ENCODE measurements at places on chromosomes 4 and X. TPM values are rescaled to one million over a fixed set of nuclear protein-coding genes. Genes with fewer than 3 reads are reported as not detected.

- no peak for DNase-seq
Observed at GRCh38 chrX:115339441-115340025, 50.0 kb downstream of the LUZP4 start.

DNA sequence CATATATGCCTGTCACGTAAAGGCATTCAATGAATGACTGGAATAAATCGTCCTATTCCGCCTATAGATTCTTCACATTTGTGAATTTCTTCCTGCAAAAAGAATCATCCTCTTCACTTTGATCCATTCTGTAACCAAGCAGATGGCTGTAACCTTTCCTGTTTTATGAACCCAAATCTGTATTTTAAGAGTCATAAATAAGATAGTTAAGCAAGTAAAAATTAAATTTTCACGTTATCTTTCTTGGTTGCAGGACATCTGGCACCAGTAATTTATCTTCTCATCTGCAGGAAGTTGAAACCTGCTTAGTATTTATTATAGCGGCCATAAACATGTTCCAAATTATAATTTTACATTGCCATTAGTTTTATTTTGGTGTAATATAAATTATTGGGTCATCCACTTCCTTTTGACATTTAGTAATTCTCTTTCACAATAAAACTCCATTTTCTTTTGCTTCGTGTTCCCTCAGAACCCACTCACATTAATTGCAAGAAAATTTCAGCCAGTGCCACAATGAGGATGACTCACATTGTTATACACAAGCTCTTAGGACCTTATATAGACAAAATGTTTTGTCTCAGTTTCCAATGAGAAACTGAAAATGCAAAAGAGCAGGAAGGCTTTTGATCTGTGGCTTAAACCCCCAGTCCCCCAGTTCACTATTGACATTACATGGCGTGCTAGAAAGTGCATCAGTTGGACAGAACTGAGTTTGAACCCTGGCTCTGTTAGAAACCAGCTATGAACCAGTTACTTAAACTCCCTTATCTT is 51.1 kb downstream of the TMEM156 start:
- DNase-seq: no peak

DNA sequence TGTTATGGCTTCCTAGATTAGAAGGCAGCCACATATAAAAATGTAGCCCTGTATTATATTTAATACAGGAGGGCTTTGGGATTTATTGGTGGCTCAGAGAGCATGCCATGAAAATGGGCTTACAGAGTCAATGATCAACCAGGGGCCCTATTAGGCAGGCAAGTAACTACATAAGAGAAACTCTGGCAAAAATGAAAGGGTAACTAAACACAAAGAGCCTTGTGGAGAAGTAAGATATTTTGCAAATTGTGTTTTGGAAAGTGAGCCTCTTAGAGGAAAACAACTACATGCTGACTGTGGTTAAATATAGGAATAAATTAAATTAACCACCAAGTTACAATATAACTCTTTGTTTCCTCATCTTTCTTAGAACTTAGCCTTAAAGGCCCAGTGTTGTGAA is 5.5 kb downstream of the SAT1 start:
- no peak for DNase-seq

DNA sequence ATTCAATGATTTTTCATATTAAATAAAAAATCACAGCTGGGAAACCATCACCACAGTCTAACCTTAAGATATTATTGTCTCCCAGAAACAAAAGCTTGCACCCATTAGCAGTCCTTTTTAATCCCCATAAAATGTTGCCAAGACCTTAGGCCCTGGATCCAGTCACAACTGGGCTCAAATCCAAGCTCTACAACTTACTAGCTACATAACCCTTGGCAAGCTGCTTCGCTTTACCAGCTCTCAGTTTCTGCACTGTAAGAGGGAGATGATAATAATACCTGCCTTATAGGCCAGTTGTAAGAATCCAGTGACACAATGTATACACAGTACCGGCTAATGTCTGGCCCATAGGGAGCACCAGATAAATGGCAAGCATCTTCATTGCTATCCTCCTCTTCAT is 400.9 kb upstream of the FGF13 start:
- no peak for DNase-seq

GRCh38 chr4:3401436-3402171 is 40.2 kb upstream of the HGFAC start:
- DNase-seq: no peak

DNA sequence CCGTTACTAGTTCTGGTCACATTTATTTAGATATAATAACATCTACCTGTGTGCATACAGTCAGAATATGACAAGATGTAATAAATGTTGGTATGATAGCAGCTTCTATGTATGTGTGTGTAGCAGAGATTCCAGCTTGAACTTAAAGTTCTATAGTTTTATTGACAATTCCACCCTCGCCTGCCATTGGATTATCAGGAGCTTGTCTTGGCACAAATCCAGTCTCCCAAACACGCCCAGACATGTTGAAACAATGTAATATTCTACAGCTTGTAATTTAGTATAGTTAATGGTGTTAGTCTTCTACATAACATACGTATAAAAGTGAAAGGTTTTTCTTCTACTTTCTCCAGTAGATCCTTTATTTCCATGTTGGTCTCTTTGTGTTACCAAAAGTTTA is 44.4 kb downstream of the BBS12 start:
- no peak for DNase-seq

DNA sequence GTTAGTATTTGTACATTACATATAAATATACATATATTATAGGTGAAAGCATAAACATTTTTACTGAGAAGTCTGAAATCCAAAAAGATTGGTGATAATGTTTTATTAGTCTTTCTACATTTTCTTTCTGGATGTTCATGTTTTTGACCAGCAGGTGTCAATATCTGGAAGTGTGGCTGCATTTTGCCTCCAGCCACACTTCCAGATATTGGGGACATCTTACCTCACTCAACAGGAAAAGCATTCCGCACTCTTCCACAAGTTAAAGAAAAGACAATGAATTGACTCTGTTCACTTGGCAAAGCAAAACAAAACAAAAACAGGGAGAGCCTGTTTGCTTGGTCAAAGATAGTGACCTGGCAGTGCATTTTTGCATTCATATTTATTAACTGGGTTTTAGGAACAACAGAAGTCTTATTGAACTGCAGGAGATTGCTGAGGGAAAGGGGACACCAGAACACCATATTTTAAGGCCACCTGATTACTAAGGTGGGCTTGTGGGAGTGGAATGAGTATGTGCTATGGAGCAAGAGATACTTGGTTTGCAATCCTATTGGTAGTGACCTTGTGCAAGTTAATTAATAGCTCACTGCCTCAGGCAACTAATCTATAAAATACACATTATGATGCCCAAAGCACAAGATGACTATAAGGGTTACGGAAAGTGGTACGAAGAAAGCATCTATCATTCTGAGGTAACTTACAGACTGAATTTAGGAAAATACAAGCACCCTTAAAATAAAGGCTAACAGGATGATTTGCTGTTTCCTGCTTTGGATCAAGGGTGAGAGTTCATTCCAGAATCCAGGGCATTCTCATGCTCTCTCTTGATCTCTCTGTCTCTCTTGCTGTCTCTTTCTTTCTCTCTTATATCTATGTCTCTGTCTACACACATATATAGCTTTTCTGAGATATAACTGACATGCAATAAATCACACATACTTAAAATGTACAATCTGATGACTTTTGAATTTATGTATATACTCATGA is 389.9 kb upstream of the EMCN start:
- DNase-seq: no peak

GRCh38 chr4:107640878-107641277 is 79.2 kb downstream of the PAPSS1 start:
- no peak for DNase-seq

DNA sequence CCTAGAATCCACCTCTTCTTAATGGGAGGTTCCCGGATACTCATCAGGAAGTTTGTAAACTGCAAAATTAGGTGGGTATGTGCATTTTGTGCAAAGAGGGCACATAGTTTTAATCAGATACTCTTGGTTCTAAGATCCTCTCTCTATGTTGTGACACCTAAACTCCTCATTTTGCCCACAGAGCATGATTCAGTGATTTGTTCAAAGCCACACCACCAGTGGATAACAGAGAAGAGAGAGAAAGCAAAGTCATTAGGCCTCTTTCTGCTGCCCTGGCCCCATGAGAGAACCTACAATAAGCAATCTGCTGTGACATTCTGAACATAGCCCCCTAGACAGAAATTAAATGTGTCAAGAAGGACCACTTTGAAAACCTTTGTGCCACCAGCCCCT is 72.3 kb upstream of the STIM2 start:
- no peak for DNase-seq

DNA sequence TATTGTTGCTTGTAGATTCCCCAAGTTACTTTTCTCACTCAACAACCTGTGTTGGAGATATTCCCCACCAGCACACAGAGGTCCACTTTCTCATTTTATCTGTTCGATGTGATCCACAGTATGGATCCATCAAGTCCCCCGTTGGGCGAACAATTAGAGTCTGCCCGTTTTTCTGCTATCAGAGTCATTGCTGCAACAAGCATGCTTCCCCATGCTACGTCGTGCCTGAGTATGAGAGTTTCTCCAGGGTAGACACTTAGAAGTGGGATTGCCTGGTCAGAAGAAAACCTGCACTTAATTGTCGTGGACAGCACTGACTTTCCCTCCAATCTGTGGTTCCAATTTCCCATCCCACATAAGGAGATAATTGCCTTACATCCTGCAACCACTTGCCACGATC is 62.7 kb upstream of the SHOX start:
- no peak for DNase-seq

DNA sequence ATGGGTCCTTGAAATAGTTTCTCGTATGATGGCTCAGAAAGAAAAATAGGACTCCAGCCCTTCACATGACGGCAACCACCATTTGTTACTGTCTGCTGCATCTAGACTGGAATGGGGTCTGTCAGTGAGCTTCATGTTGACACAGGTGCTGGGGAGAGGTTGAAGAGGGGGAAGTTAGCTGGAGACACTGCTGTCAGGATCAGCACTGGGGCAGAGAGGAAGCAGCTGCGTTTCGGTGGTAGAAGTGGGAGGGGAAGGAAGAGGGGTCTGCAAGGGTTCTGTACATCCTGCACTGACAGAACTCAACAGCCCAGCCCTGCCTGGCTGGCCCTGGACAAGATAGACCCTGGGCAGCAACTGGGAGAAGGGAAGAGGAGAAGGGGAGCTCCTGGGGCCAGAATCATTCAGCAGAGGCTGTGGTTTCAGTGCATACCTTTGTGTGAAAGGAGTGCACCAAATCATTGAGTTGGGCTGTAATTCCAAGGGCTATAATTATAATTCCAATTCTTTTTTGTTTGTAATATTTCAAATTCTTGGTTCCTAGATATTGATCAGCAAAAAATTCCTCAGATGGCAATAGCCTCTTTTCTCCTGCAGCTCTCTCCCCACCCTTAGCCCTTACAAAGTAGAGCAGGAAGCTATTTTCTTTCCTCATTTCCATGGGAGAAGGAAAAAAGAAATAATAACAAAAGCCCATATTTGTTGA is 119.4 kb upstream of the C1GALT1C1 start:
- no peak for DNase-seq

GRCh38 chr4:100022792-100023222 is 72.7 kb upstream of the H2AZ1 start:
- no peak for DNase-seq

DNA sequence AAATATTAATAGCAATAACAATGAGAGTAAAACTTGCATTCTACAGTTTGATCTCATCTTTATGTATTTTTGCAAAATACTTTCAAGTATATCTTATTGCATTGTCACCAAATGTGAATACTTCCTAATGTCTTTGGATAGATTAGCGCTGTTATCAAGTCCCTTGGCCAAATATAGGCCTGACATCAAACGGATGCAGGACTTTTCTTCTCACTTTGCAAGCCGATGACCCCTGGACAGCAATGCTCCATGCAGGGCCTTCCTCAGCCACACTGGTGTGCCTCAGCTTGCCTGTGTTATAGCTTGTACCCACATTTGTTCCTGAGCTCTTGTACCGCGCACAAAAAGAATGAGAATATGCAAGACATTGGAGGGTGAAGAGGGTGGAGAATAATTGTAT is 18.0 kb upstream of the NMU start:
- DNase-seq: no peak

DNA sequence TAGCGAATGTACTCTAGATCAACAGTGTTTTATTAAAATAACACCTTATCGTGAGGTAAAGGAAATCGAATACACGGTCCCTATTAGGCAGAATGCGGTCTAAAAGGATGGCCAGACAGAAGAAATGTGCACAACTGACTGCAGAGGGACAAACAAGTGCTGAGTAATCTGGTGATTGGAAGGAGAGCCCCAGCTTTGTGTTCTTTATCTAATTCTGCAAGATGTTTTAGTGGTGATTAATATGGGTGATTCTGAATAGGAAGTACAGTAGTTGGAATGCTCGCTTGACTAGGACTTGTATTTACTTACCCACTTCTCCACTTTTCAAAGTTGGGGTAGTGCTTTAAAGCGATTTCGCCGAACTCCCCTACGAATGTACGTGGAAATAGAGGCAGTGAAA is 1.2 kb downstream of the WDR44 start:
- no peak for DNase-seq

DNA sequence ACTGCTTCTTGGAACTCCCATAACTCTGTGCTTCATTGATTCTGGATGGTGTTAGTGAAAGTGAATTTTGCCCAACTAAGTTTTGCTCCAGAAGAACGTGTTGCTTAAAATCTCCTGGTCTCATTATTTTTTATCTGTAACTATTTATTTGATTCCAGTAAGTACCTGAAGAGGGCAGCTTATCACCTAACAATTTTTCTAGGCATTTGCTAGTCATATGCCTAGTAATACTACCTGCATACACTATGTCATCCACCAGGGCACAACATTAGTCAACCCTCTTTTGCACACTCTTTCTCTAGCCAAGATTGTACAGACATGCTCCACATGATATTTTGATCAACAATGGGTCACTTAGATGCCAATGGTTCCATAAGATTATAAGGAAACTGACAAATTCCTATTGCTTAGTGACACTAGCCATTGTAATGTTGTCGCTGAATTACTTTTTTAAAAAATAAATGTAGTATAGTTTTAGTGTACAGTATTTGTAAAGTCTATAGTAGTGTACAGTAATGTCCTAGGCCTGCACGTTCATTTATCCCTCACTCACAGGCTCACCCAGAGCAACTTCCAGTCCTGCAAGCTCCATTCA is 499.9 kb upstream of the AADAT start:
- no peak for DNase-seq

DNA sequence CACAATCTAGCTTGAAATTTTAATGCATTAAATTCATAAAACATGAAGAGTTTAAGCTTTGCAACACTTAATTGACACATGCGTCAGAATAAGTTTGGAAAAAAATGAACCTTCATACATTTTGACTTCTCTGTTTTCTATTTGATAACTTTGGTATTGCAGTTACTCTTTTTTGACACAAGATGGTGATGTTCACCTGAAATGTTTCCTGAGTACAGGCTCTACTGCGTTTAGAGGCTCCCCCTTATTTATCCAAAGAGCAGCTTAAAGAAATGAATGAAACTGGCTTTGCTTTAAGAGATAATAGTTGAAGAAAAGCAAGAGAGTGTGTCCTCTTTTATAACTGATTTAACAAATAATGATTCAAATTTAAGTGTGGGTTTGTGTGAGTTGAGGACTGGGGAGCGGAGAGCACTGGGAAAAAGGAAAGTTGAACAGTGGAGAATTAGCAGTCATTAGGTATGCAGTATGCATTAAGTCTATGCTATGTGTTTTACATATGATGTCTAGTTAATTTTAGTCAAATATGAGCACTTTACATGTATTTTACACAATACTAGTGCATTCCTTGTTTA is 180.6 kb upstream of the NUDT6 start:
- DNase-seq: no peak

FRMD7 gene
- not detected for total RNA-seq

DCAF8L1 gene
- not detected for total RNA-seq

CCDC110 gene
- total RNA-seq: 0.44 TPM

HTRA3 gene
- 15.5 TPM for total RNA-seq

ANXA10 gene
- not detected for total RNA-seq

CFI gene
- total RNA-seq: 54.8 TPM

STOX2 gene
- 12.8 TPM for total RNA-seq

ADRA2C gene
- total RNA-seq: 2.5 TPM

PGRMC1 gene
- total RNA-seq: 71.6 TPM

Data from lower lobe of right lung (tissue), 2 donors.